ENCODE measurements at places on chromosomes 2 and 18.

DNA sequence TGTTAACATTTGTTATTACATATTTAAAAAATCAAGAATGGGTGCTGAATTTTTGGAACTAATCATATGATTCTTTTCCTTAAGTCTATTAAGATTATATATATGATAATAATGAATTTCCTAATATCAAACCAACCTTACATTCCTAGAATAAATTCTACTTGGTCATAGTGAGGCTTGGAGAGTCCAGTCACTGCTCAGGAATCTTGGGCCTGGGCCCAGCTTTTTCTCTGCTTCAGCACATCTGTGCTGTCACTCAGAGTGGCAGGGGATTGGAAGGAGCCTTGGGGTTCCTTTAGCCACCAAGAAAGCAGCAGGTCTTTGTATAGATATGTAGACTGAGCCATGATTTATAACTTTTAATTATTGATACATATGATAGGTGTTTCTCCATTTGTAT, 19.9 kb upstream of the ZAP70 start:
- DNase-seq: no peak

DNA sequence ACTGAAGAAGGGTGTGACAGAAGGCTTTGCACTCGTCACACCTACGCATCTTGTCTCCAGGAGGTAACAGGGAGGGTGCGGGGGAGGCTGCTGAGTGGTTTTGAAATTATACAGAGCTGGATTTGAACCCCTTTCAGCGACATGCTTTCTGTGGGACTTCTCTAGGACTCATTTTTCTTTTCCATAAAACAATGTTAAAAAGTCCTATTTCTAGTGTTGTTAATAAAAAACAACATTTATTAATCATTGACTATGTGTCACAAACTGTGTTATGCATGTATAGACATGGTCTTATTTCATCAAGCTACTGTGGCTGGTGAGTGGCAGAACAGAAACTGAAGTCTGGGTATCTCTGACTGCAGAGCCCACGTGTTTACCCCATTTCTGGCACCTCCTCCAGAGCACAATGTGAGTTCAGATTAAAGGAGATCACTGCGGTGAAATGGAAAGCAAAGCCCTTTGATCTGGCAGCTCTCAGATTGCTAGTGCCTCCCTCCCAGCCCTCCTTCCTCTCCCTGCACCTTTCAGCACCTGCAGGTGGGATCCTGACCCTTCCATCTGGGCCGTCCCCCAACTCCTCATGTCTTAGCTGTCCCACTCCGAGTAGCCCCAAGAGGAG, 315.5 kb upstream of the MYT1L start:
- DNase-seq: peak; percentile 5

DNA sequence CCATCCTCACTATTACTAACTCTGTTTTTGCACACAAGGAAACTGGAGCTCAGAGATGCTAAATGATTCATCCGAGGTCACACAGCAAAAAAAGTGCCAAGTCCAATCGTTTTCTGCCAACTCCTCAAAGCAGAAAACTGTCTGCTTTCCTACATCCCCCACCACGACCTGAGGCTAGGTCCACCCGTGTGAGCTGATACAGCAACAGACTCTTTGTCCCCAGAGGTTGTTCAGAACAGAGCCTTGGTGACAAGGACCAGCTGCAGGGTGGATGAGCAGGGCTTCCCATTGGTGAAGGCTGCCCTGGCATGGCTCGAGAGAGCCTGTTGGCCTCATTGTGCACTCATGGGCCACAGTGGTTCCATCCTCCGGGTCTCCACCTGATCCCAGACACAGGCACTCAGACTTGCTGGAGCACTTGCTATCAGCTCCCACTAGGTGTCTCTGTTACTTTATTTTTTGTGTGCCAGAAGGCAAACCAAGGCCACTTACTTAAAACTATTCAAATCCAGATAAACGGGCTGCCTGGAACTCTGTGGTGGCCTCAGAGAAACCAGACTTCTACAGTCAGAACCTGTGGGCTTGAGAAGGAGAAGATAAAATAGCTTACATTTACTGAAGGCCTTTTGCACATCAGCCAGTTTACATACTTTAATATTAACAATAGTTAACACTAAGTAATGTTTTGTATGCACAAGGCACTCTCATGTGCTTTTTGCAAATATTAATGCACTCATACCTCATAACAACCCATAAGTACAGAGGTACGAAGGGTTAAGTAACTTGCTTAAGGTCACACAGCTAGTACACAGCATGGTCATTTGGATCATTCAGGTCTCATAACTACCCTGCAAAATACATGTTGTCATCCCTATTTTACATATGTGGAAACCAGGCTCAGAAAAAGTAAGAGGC, 62.9 kb upstream of the CTIF start:
- DNase-seq: no peak

GRCh38 chr18:34039201-34039600, 185.5 kb downstream of the NOL4 start:
- DNase-seq: no peak

DNA sequence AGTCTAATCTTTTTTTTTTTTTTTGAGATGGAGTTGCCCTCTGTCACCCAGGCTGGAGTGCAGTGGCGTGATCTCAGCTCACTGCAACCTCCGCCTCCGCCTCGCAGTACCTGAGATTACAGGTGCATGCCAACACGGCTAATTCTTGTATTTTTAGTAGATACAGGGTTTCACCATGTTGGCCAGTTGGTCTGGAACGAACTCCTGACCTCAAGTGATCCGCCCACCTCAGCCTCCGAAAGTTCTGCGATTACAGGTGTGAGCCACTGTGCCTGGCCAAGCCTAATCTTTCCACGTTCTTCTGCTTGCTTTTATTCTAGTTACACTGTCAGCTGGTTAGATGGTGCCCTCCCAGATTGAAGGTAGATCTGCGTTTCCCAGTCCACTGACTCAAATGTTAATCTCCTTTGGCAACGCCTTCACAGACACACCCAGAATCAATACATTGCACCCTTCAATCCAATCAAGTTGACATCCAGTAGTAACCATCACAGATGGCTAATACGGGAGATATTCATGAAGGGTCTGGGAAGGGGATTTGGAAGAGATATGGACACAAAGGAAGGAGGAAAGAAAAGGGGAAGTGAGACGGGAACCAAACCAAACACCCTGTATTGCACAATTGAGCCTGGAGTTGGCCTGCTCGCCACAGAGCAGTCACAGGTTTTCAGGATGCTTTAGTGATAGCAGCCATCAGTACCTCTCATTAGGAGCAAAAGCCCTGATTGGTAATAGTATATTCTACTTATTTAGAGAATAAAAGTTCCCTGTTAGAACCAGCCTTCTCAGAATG, 229.8 kb downstream of the PIK3C3 start:
- DNase-seq: no peak

- no peak for DNase-seq
Measured at GRCh38 chr2:159790323-159790722, 7.7 kb downstream of the CD302 start.

GRCh38 chr2:77161009-77161408, 361.2 kb downstream of the LRRTM4 start:
- DNase-seq: no peak

DNA sequence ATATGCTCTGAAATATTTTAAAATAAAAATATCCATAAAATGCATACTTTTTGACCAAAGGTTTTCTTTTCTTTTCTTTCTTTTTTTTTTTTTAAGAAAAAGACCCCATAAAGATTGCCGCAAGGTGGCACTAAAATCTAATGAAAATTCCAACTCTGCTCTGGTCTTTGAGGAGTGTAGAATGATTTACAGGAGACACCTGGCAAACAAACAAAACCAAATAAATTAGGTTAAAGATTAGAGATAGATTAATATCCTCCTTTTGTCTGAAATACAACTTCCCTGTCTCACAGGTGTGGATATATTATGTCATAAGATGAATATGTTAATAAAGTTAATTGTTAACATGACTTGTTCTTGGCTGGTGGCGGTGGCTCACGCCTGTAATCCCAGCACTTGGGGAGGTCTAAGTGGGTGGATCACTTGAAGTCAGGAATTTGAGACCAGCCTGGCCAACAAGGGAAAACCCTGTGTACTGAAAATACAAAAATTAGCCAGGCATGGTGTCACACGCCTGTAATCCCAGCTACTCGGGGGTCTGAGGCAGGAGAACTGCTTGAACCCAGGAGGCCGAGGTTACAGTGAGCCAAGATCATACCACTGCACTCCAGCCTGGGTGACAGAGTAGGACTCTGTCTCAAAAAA, 3.5 kb upstream of the RHOB start:
- no peak for DNase-seq

GRCh38 chr2:72926811-72927465, 9.6 kb downstream of the EMX1 start:
- DNase-seq: no peak

DNA sequence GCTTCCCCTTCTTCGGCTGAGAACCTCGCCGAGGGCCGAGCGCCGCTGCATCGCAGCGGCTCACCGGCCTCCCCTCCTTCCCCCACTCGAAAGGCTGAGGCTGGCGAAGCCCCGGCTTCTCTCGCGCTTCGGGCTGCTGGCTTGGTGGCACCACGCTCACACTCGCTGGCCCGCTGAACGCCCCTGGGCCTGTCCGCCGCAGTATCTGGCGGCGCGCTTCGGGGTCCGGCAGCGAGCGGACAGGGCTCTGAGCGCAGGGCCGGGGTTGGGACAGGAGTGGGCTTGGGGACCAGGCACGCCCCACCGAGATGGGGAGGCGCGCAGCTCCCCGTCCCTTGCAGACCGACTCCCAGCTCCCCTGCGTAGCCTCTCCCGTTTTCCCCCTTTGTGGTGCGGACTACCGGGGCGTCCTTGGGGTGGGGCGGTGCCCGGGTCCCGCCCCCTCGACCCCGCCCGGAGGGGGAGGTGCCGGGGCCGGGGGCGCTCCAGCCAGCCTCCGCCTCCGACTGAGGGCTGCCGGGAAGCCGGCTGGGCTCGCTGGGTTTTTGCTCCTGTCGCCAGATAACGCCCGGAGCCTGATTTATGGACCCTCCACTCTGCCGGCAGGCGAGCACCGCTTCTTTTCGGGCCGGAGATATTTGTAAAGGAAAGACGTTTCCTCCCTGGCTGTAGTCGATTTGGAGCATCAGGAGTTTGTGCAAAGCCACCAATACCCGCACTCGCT, 3.8 kb downstream of the GBX2 start:
- DNase-seq: no peak

DNA sequence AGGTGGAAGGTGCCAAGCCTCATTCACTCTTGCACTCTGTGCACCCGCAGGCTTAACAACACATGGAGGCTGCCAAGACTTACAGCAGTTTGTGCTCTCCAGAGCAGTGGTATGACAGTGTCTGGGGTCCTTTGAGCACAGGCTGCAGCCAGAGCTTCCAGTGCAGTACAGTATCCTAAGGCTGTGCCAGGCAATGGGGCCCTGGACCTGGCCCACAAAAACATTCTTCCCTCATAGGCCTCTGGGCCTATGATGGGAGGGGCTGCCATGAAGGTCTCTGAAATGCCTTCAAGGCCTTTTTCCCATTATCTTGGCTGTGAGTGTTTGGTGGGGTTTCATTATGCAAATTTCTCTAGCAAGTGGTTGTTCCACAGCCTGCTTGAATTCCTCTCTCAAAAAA, 74.8 kb downstream of the MAP2 start:
- no peak for DNase-seq

GRCh38 chr2:197001921-197002320, 75.4 kb upstream of the PGAP1 start:
- no peak for DNase-seq

DNA sequence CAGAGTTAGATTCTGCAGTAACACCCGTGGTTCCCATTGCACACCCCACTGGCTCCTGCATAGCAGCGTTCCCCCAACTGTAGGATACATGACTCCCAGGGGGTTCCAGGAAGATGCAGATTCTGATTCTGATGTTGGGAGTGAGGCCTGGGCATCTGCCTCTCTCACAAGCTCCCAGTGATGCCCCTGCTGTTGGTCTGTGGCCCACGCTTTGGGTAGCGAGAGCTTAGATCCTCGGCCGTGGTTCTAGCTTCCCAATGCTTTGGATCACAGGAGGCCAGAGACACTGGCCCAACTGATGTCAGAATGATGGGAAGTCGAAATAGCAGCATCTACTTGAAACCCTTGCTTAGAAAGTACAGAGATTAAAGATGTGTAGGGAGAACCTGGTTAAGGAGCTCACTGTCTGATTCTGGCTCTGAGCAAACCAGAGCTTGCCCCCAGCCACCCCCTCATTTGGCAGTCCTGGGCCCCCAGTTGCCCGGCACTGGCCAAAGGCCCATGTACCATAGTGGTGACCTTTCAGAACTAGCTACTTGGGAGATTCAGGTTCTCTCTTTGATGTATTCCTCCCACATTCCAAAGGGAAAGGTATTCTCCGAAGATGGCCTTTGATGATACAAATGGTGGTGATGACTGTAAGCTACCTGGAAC, 197.5 kb downstream of the FAM210A start:
- DNase-seq: no peak

GRCh38 chr2:134280726-134281125, 26.9 kb downstream of the MGAT5 start:
- no peak for DNase-seq

GRCh38 chr2:161995553-161996016, 78.4 kb downstream of the DPP4 start:
- DNase-seq: no peak

- DNase-seq: no peak
Measured at GRCh38 chr18:63237881-63238692, 81.5 kb downstream of the BCL2 start.

DNA sequence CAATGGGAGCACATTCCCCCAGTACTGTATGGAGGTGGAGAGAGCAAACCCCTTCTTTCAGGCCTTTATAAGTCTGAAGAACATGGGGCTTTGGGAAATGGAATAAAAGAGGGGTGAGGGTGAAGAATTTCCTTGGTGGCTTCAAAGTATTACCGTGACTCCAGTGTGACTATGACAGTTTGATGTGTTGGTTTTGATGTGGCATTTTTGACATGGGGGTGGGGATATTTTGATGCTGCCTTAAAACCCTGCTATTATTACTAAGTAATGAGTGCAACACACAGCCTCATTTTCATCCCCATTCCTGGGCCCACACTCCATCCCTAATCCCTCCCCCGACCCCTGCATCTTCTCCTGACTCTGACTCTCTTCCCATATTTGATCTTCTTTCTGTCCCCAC, 23.6 kb downstream of the QPCT start:
- DNase-seq: no peak

GRCh38 chr18:58539659-58540380, 89.1 kb downstream of the ALPK2 start:
- no peak for DNase-seq

- DNase-seq: no peak
Measured at GRCh38 chr2:145728511-145728910, 1208.6 kb upstream of the ZEB2 start.

DNA sequence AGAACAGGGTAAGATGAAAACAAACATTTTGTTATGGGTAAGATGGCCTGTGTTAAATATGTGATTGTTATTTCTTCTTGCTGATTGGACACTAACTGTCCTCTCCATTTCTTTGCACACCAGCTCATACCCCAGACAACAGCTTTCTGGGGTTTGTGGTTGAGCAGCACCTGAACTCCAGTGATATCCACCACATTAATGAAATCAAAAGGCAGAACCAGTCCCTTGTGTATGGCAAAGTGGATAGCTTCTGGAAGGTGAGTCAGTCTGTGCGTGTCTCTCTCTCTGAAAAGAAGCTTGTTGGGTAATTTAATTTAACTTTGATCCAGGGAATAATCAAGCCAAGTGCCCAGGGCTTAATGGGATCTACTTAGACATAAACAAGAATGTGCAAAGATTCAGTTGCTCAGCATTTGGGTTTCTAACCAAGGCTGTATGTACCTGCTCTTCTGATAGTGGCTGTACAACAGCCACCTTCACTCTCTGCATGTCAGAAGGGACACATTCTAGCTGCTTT, 108.3 kb downstream of the MGAT5 start:
- DNase-seq: no peak

All from activated CD8-positive, alpha-beta memory T cell treated with anti-CD3 and anti-CD28 coated beads for 4 hours (primary cell).